Ovary (tissue), 10 donors: ENCODE measurements at places on chromosomes 1 and 21.

GRCh38 chr1:170663404-170664092 lies 383 bp upstream of the PRRX1 start:
- peak overlapping the region; percentile 78 for H3K4me3 ChIP-seq
- peak overlapping the region; percentile 97 for H3K27ac ChIP-seq
- H3K4me1 ChIP-seq: peaks cover 2% of the 10 kb centered on the region
- peak; percentile 69 for DNase-seq
- H3K27me3 ChIP-seq: no peaks in the 10 kb centered on the region

DNA sequence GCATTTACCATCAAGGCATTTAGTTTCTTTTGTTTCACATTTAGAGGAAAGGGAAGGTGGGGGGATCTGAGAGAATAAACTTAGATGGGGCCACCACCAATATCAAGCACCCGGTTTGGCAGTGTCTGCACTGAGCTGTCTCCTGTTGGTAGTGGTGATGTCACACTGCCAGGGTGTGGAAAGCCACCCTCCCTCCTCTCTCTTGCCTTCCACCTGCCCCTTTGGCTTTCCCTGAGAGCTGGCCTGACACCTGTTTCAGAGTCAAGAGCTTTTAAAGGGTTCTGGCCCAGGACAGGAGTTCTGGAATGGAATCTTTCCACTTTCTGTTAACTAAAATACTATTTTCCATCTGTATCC lies 13.4 kb downstream of the ATF3 start:
- no peak overlapping the region for H3K27ac ChIP-seq
- H3K27me3 ChIP-seq: no peaks in the 10 kb centered on the region
- DNase-seq: no peak

DNA sequence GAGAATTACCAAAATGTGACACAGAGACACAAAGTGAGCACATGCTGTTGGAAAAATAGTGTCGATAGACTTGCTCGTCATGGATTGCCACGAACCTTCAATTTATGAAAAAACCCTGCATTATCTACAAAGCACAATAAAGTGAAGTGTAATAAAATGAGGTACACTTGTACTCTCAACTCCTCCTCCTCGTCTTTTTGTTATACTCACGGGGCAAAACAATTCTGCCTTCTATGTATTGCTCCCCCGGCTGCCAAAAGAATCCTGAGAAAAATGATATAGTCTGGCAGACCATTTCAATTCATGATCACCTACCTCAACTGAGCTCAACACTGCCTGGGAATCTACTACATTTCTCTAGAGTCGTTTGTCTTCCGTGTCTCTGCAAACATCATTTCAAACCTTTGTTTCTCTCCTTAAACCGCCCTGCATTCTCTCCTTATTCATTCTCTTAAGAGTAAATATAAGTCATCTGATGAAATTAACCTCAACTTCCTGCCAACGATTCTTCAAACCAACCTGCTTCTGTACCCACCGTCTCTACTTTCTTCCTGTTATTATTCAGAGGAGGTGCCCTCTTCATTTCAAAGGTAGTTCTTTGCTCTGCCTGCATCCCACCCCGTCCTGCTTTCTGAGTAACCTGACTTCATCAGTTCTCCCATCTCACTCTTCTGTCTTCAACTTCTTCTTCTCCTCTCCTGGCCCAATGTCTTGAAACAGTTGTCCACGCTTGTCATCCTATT lies 12.9 kb upstream of the IL19 start:
- no peaks in the 10 kb centered on the region for H3K27me3 ChIP-seq
- no peak for DNase-seq
- H3K27ac ChIP-seq: no peak overlapping the region
- no peaks in the 10 kb centered on the region for H3K4me1 ChIP-seq
- no peak overlapping the region for H3K4me3 ChIP-seq

- H3K36me3 ChIP-seq: no peaks in the 10 kb centered on the region
- no peak overlapping the region for H3K27ac ChIP-seq
- peaks cover 45% of the 10 kb centered on the region for H3K4me1 ChIP-seq
- no peaks in the 10 kb centered on the region for H3K27me3 ChIP-seq
- H3K4me3 ChIP-seq: no peak overlapping the region
- DNase-seq: peak; percentile 51
These were observed 44.9 kb downstream of the SSBP3 start for GRCh38 chr1:54361342-54361741.

DNA sequence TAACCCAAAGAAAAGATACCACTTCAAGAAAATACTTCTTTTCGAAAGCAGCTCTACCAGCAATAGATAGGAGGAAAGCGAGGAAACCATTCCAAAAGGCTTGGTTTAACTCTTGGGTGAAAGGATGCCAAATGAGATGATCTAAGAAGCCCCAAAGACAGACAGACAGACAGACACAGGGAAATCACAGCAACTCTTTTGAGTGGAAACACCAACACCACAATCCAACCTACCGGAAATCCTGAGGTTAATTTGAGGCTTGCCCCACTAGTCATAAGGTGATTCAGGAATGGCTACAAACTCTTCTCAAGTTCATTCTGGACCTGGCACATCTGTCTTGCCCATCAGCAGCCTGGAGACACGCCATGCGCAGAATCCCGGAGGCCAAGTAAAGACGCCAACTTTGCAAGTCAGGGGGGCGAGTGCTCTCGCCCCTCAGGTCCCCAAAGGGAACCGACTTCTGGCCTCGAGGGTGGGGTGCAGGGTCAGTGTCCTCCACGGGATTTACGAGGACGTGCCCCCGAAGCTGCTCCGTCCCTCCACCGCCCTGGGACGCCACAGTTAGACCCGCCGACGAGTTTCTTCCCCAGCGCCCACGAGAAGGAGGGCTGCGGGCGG lies 778 bp downstream of the EVI5 start:
- peak overlapping the region; percentile 95 for H3K27ac ChIP-seq
- no peak for DNase-seq
- H3K4me1 ChIP-seq: no peaks in the 10 kb centered on the region

DNA sequence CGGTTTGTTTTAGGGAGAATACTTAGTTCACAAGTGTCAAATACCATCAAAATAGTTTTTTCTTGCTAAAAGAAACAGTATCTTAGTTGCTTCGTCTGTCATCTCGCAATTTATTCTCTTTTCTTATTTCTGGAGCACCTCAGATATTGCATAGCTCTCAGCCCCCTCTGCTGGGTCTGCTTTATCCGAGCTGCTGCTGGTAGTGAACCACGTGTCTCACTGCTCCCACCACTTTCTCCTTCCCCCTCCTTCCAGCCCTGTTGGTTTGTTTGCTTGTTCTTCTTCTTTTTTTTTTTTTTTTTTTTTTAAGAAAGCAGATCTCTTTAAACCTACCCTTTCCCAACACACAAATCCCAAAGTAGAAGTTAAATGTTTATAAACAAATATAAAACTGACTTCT lies 170.8 kb downstream of the EDEM3 start:
- DNase-seq: no peak
- H3K27ac ChIP-seq: no peak overlapping the region
- H3K4me3 ChIP-seq: no peak overlapping the region
- no peaks in the 10 kb centered on the region for H3K36me3 ChIP-seq
- H3K27me3 ChIP-seq: no peaks in the 10 kb centered on the region

DNA sequence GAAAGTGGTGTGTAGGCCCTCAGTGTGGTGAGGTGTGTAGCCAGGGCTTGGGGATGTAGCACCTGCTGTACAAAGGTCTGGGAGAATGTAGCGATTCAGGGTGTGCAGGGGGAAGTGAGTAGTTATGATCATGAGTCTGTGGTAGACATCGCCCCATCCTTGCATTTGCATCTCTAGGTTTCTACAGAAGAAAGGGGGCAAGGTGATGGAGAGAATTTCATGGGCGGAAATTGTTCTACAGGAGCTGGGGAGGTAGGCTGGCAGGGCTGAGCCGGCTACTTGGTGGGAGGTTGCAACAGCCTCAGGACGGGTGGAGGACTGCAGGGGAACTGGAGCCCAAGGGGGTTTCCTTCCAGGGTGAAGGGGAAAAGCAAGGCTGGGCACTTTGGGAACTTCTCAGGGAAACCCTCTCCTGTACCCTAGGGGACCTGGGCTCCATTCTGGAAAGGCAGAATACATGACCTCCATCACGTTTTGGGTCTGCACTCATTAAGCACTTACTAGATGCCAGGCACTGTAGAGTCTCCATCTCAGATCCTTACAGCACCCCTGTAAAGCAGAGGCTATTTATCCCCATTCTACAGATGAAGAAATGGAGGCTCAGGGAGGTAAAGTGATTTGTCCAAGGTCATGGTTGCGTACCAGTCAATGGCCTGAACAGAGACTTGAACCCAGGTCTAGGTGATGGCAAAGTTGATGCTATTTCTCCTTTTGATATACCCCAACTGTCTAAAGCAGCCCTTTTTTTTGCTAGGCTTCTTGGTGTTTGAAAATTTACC lies 14.5 kb upstream of the TNFRSF1B start:
- no peaks in the 10 kb centered on the region for H3K4me1 ChIP-seq
- H3K36me3 ChIP-seq: no peaks in the 10 kb centered on the region
- no peak for DNase-seq
- no peaks in the 10 kb centered on the region for H3K27me3 ChIP-seq
- no peak overlapping the region for H3K27ac ChIP-seq

GRCh38 chr1:1307923-1308755 lies at the start of the genes ACAP3 and PUSL1:
ACAP3 (minus strand) TSS chr1:1307930; CDS start chr1:1307815, 115 bp downstream.
PUSL1 (plus strand) TSS chr1:1308597; CDS start chr1:1308644, 47 bp downstream.
- peak within 1 kb of the TSS; percentile 67 for H3K27ac ChIP-seq
- H3K4me3 ChIP-seq: peak within 1 kb of the TSS; percentile 68
- peak; percentile 93 for DNase-seq
- no peaks in the 10 kb centered on the region for H3K27me3 ChIP-seq

DNA sequence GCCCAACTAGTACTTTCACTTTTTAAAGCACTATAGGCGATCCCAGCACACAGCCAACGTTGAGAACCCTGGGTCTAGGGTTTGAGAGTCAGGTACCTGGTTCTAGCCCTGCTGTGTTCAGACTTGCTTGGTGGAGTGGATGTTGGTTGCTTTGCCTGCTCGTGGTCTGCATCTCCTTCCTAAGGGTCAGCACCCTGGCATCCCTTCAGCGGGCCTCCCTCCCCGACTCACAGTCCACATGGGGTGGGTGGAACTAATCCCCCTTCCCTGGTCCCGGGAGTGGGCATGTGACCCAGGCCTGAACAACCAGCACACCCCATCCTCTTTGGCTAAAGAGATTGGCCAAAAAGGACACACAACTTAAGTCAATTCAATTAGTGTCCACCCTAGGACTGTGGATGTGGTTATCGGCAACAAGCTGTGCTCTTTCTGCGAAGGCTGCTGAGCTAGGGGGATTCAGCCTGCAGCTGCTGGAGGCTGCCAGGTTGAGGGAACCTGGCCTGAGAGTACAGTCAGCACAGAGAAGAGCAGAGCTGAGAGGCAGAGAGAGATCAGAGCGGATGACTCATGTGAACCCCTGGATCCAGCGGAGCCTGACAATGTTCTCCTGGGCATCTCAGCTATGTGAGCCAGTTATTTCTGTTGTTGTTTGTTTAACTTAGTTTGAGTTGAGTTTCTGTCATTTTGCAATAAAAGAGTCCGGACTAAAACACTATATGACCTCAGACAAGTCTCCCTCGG lies 138.9 kb downstream of the ACTL8 start:
- no peaks in the 10 kb centered on the region for H3K4me1 ChIP-seq
- no peaks in the 10 kb centered on the region for H3K27me3 ChIP-seq
- H3K36me3 ChIP-seq: no peaks in the 10 kb centered on the region
- H3K4me3 ChIP-seq: no peak overlapping the region
- no peak for DNase-seq

DNA sequence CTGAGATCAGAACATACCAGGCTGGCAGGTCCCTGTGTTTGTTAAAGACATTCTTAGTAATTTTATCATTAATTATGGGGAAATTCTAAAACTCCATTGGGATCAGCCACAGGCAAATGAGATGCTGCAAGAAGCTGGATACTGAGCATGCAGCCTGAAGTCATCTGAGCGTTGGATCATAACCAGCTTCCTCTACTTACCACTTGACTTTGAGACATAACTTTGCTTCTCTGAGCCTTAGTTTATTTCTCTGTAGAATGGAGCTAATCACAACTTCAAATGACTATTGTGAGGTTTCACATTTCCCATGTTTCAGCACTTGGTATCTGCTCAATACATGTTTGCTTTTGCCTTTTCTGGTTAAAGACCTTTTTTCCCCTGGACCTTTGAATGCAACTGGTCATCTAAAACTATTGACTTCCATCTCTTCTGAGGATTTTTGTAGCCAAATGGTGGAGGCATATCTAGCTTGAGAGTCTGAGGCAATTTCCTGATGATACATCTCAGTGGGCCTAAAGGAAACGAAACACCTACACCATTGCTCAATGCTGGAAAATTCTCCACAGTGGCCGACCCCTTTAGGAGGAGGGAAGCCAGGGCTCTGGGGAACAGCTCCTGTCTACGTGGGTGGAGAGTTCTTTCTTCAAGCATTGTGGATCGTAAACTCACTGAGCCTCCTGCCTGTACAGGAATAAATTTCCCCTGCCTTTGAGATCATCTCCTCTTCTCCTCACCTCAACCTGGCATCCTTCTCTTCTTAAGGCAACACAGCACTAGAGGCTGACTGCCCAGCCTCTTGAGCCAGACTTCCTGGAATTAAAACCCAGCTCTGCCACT lies 109.1 kb upstream of the HOOK1 start:
- H3K27me3 ChIP-seq: no peaks in the 10 kb centered on the region
- H3K4me3 ChIP-seq: no peak overlapping the region
- no peak overlapping the region for H3K27ac ChIP-seq
- DNase-seq: no peak
- H3K36me3 ChIP-seq: no peaks in the 10 kb centered on the region

DNA sequence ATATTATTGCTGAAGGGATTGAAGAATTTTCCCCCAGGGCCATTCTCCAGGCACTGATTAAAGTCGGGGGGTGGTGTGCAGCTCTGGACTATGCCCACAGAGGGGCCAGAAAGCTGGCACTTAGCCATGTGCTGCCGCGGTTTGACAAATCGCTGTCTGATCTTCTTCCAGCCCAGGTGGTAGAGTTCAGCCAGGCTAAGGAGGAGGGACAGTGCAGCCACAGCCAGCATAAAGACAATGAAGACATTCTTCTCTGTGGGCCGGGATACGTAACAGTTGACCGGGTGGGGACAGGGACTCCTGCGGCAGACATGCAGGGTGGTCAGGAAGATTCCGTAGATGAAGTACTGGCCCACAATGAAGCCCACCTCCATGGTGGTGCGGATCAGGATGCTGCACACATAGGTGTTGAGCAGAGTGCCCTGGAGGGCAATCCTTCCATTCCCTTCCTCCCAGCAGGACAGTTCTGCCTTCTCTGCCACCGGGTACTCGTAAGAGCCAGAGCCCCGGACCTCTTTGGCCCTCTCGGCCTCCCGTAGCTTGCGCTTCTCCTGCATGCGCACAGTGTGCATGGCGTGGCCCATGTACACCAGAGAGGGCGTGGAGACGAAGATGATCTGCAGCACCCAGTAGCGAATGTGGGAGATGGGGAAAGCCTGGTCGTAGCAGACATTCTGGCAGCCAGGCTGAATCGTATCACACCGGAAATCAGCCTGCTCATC lies 1.9 kb downstream of the GJA5 start:
- no peak overlapping the region for H3K4me3 ChIP-seq
- H3K4me1 ChIP-seq: no peaks in the 10 kb centered on the region
- DNase-seq: no peak
